Stimulated activated CD8-positive, alpha-beta memory T cell treated with anti-CD3 and anti-CD28 coated beads, Interleukin-7, amount 100 ng/mL, for 4 hours (primary cell): ENCODE measurements at places on chromosomes 2 and 18.

GRCh38 chr2:219453671-219454590 is 19.3 kb downstream of the SPEG start:
- DNase-seq = no peak

DNA sequence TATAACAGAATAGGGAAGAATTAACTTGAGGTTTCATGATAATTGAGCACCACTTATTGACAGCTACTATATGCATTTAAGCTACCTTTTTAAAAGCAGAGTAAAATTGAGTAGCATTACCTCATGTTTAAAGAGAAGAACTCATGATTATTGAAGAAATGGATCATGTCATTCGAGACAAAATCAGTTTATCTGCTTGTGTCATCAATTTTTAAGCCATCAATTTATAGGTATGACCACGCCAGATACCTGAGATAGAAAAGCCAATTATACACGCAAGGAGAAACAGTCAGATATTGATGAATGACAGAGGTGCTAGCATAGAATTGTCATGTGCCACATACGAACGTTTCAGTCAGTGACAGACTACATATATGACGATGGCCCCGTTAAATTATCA is 28.4 kb downstream of the DSG2 start:
- no peak for DNase-seq

DNA sequence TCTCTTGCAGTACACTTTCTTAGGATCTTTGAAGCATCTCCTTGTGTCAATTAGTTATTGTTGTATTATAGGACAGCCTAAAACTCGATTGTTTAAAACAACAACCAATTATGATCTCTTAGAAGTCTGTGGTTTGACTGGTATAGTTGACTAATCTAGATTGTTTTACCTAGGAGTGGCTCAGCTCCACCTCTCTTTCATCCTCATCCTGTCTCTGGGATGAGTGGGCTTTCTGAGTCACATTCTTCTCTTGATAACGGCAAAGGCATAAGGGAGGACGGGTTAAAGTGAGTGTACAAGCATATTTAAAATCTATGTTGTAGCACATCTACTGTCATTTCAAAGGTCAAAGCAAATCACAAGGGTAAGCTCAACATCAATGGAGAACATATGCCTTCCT is 102.3 kb upstream of the GULP1 start:
- DNase-seq = no peak

DNA sequence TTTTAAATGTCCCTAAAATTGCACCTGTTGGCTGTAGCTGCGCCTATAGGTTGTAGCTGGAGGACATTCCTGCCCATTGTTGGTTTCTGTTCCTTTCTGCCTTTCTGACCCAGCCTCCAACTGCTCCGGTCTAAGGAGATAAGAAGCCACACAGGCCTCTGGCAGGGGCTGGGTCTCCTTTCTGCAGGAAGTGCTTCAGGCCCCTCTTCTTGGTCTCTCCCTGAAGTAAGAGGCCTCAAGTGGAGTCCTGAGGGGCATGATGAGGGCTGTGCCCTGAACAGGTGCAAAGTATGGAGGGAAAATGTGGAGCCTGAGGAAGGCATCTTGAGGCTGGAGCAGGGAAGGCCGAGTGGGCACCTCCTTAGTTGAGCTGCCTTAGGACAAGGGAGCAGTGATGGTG is 10.4 kb upstream of the SFTPB start:
- DNase-seq = no peak

DNA sequence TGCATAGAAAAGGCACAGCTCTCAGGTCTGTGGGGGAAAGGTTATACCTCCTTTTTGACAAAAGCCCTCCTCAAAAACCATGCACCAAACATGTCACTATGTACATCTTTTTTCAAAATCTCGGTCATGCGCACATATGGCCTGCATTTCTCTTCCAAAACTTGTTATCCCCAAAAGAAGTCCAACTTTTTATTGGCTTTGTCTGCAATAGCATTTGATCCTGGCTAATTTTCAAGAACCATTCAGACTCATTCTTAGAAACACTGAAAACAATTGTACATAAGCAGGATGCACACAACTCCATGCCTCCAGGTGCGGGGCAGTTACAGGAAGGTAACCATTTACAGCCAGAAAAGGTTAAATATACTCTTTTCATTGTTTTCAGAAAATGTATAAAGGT is 21.9 kb downstream of the SERTAD2 start:
- DNase-seq = no peak

DNA sequence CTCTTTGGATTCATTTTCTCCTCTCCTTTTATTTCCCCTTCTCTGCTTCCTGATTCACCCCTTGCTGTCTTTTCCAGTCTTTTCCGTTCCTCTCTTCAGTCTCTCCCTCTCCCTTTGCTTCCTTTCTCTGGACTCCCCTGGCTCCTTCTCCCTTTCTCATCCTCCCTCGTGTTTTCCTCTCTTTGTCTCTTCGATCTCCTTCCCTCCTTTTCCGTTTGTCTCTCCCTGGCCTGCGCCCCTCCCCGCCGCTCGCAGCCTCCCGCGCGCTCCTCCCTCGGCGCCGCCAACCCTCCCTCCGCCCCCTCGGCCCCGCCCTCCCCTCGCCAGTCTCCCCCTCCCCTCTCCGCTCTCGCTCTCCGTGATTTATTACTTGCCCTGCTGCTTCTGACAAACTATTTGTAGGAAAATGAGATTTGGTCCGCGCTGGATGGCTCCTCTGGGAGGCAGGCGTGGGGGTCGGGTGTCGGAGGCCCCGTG is 46.0 kb upstream of the PAX8 start:
- DNase-seq = peak; percentile 23

DNA sequence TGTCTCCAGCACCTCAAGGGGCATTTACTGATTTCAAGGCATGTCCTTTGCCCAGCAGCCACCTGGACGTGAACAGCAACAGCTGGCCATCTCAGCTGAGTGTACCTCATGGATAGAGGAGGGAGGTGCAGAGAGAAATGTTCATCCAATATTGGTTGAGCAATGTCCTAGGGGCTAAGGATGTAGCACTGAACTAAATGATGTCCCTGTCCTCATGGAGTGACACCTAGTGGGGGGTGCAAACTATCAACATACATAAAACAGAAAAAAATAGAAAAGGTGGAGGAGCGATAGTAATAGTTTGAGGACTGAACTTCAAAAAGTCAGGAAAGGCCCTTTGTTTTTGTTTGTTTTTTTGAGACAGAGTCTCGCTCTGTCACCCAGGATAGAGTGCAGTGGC is 4.8 kb upstream of the UGGT1 start:
- no peak for DNase-seq

- no peak for DNase-seq
These were observed 122.2 kb downstream of the INHBB start for GRCh38 chr2:120468136-120468535.

DNA sequence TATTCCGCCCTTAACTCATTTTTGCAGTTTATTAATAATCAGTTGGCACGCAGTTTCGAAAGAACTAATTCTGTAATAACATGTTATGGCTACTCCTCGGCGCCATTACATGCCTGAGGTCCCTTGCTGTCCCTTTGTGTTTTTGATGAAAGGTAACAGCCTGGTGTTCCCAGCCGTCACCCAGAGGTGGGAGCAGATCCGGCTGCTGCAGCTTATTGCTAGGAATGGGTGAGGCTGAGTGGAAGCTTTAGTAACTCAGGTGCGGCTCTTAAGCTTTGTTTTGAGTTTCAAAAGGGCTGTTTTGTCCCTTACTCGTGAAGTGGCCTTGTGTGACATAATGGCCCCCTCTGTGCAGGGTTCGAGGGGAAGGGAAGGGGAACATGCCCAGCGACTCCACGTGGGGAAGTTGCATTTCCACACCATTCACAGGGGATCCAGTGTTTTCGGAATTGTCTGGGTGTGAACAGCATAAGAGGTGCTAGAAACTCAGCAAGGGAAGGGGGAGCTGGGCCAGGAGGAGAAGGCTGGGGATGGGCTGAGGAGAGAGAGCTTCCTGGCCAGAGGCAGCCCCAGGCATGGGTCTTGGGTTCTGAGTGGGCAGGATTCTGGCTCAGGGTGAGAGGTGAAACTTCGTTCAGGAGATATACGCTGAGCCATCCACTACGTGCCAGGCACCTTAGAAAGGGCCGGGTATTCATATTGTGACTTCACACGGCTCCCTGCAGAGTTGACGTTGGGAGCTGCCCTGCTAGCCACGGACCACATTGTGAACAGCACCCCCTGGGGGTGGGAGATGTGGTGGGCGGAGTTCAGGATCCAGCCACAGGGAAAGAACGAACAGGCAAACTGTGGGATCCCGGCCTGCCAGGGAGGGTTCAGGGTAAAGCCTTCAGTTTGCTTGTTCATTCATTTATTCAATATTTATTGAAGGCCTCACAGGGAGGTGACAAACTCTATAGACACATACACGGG is 84.4 kb downstream of the TGOLN2 start:
- no peak for DNase-seq

GRCh38 chr2:224106794-224107193 is 67.7 kb upstream of the SERPINE2 start:
- no peak for DNase-seq

DNA sequence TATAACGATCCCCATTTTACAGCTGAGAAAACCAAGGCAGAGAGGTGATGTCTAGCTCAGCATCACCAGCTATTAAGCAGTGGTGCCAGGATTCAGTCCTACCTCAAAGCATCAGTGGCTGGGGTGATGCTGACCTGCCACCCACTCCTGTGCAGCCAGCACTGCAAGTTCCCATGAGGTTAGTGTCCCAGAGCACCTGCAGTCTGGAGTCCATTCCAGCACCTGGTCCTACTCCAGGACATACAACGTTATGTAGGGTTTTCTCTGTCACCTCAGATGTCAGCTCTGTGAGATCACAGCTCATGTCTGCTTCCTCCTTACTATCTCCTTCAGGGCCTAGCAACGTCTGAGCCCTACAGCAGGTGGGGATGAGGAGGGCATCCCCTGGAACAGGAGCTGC is 328.0 kb upstream of the HS6ST1 start:
- DNase-seq = no peak

- no peak for DNase-seq
These were observed 206.4 kb upstream of the SLC39A10 start for GRCh38 chr2:195450552-195451113.

DNA sequence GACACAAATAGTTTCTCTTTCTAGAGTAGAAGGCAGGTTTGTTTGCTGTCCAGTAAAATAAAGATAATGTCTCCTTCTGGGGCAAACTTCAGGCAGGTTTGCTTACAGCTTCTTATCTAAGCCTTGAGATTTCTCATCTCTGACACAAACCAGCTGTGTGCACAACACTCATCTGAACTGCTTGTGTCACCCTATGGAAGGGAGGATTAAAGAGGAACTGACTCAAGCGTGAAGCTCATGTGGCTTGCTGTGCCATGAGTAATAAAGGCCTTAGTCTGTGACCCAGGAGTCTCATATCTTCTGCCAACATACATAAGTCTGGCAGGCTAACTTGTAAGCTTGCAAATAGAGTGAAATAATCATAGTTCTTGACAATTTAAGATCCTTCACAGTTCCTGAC is 24.2 kb upstream of the CPO start:
- no peak for DNase-seq

DNA sequence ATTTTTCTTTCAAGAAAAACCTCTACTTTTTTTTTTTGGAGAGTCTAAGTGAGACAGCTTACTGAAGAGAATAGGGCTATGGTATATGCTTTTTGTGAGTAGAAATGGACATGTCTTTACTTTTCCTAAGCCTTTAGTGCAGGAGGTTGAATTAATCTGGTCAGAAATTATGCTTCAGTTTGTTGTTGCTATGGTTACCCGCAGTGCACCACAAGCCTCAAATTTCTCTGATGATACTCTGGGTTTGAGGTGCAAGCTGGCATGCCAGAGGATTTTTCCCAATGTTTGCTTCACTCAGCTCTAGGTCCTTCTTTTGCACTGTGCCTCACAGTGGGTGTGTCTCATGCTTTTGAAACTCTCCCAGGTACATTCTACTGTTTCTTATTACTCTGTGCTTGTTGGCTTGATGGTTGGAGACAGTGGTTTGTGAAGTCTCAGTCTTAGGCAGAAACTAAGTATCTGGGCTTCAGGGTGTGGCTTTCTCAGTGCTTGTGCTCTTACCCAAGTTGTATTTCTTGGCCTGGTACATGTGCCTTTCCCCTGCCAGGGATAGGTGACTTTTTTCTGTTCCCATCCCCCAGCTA is 278.3 kb downstream of the RBM43 start:
- no peak for DNase-seq

DNA sequence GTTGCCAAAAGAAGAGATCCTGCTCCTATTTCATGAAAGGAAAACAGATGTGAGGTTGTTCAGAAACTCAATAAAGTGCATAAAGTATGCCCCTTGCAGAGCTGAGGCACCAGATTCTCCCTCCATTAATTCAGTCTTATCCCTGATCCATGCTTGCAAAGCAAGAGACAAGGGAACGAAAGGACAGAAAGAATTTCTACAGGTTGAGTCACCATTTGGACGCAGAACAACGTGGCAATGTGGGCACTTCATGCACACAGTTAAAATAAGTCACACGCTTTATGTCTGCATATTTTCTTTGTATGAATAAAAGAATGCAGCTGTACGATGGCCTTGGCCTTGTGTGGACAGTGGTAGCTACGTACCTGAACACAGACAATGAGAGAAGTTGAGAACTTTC is 321.7 kb upstream of the REV1 start:
- no peak for DNase-seq

GRCh38 chr2:212814941-212815340 is 276.3 kb upstream of the ERBB4 start:
- DNase-seq = no peak

DNA sequence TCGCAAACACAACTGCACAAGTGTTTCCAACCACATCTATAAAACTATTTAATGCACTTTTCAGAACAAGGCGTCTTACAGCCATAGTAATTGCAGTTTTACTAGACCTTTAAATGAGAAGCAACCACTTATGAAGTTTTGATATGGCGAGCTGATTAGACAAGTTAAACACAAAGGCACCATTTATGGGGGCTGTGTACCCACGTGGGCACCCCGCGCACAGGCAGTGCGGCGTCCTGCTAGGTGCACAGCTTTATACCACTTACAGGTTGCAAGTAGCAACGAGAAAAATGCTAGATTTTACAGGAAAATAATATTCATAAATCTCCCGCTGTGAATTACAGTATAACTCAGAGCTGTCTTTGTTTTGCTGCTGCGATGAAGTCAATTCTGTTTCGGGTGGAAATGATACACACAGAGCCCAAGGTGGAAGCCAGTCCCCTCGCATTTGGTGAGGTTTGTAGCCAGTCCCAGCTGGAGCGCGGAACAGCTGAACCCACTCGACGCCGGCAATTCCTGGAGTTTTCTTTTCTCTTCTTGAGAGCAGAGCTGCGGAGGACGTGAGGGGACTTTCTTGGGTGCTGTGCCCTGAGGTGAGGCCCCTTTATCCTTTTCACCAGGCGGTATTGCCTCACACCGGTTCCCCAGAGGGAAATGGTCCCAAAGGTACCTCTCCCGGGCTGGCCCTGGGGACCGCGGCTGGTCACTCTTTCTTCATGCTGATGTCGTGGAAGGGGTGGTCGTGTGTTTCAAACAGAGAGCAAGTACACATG is 76.7 kb downstream of the PTGR3 start:
- no peak for DNase-seq
